ENCODE measurements at places on chromosomes 4 and X.

GRCh38 chrX:7283741-7284140 lies 135.8 kb upstream of the PUDP start:
- no peak for DNase-seq

- DNase-seq, result no peak
Measured at GRCh38 chr4:122842984-122843531, 16.4 kb downstream of the FGF2 start.

GRCh38 chrX:15853586-15854079 lies 980 bp downstream of the AP1S2 start:
- no peak for DNase-seq

DNA sequence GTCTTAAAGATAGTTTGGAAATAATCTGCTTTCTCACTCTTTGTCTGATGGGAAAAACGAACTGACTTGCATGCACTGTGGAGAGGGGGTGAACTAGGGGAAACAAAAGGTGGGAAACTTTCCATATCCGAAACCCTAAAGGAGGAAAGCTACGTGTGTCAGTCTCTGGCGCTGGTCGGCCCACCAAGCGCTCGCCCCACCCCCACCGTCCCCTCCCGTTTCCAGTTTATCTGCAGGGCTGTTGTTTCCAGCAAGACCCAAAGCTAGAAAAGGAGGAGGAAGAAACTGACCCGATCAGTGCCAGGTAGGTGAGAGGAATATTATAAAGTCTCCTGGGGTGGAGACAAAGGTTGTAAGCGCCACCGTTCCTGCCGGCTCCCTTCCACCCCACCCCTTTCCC lies 552 bp downstream of the TCEAL9 start:
- DNase-seq, result no peak

DNA sequence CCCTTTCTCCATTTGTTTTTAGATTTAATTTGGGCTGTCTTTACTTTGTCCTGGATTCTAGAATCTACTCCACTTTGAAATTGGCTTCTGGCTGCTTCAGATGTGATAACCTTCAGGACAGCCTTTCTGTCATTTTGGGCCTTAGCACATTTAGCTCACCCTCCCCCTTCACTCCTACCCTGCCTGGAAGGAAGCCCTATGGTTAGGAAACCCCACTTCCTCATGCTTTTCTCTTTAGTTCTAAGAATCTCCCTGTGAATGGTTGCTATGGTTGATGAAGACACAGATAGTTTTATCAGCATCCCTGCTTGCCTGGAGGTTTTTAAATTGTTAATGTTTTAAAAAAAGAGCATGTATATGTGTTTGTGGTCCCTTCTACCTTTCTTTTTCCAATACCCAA lies 100.7 kb upstream of the PTPN13 start:
- no peak for DNase-seq

DNA sequence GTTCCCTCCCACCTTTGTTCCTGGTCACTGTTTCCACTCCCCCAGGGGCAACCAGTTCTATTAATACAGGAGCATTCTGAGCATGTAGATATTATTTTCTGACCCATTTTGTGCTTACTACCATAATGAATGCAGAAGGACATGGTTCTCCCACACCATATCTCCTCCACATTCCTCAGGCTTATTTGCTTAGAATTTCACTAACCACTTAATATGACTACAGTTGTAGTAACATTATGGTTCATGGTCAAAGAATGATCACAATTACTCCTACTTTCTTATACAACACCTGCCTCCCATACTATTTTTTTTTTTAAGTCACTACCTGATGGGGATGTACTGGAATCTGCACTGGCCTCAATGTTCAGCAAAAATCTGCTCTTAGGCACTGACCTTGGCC lies 7.5 kb upstream of the FAM184B start:
- no peak for DNase-seq

GRCh38 chr4:15781427-15782095 lies 3.4 kb downstream of the CD38 start:
- no peak for DNase-seq

- DNase-seq, result no peak
Measured at GRCh38 chrX:45077748-45078424, 122.8 kb downstream of the DIPK2B start.

- DNase-seq, result no peak
Measured at GRCh38 chr4:37682701-37683401, 3.3 kb downstream of the RELL1 start.

DNA sequence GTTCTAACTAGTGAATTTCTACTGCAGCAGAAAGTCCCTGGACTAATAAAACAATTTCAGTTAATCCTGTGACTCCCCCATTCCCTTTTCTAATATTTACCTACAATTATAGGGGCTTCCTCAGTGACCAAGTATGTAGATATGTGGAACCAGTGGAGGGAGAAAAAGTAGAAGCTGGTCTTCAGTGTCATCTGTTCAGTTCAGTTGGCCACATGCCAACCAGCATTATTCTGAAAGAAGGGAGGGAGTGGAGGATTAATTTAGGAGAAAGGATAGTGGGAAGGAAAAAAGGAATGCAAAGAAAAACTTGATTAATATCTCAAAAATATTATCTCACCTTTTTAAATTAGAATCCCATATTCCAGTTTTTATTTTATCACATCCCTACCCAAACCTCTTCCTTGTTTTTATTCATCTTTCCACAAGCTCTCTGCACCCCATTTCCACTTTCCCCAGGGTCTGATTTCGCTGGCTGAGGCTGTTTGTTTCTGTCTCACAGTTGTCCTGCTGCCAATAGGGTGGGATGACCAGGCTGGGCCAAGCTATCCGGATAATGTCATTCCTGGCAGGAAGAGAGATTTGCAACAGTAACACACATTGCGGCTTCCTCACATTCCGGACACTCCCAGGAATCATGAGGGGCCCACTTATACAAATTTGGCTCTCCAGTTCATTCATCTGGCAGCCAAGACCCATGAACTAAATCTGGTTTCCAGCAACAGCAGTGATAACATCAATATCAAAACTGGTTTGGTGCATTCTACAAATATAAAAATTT lies 24.6 kb upstream of the ANTXR2 start:
- DNase-seq, result no peak

- DNase-seq, result no peak
Measured at GRCh38 chrX:148504506-148504905, 4.1 kb downstream of the AFF2 start.

- no peak for DNase-seq
Measured at GRCh38 chr4:8599657-8600056, 7.1 kb downstream of the CPZ start.

DNA sequence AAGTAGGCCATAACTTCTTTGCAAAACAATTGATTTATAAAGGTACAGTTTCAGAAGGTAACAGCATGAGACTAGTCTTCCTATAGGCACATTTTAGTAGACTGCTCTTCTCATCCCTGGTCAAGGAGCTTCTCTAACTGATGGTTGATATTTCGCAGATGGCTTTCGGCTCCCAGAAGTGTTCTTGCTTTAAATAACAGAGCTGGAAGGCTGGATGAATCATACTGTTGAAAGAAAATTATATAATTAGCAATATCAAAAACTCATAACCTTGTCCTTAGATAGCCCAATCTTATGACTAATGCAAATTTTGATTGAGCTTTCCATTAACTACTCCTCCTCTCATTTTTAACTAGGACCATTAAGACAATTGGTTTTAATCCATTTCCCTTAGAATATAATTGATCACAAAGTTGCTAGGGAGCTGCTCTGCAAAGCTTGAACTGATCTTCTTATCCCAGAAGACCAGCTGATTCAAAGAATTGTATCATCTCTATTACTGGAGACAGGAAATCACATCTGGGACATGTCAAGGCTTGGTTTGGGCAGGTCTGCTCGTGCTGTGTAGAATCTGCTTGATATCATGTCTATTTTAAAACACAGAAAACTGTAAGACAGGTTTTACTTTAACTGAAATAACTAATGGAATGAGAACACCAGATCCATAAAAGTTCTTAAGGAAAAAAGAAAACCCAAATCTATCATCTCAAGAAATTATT lies 38.6 kb downstream of the CENPU start:
- DNase-seq, result no peak

DNA sequence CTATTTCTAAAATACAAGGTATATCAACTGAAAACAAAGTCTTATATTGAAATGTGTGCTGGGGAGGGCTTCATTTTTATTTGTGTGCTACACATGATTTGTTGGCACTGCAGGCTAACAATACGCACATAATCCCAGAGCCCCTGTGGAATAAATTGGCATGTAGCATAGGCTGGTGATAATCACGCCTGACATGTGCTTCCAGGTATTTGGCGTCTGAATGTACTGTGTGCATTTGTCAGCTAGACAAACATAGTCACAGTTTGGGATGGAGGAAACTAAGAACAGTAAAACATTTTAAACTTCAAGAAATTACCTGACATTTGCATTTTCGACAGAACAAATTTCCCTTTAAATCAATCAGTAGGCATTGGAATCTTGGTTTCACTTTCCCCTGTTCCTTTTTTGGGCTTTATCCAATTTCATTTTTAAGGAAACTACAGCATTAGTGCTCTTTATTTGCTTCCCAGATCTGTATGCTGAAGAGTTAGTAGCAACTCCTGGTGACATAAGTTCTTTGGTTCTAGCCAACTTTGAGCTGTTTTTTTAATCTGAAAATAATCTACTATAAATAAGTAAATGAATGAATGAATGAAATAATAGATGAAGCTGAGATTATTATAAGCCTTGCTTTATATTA lies 472.3 kb downstream of the PDHA2 start:
- no peak for DNase-seq

GRCh38 chr4:127145006-127145540 lies 487.7 kb upstream of the INTU start:
- no peak for DNase-seq

- DNase-seq, result no peak
Measured at GRCh38 chr4:22720091-22720490, 27.4 kb downstream of the GBA3 start.

GRCh38 chr4:92455951-92456350 lies 152.2 kb downstream of the GRID2 start:
- DNase-seq, result no peak

- DNase-seq, result no peak
Measured at GRCh38 chr4:152719801-152720556, 40.2 kb upstream of the TMEM154 start.

GRCh38 chr4:112284662-112285411 lies 867 bp downstream of the TIFA start:
- DNase-seq, result no peak

DNA sequence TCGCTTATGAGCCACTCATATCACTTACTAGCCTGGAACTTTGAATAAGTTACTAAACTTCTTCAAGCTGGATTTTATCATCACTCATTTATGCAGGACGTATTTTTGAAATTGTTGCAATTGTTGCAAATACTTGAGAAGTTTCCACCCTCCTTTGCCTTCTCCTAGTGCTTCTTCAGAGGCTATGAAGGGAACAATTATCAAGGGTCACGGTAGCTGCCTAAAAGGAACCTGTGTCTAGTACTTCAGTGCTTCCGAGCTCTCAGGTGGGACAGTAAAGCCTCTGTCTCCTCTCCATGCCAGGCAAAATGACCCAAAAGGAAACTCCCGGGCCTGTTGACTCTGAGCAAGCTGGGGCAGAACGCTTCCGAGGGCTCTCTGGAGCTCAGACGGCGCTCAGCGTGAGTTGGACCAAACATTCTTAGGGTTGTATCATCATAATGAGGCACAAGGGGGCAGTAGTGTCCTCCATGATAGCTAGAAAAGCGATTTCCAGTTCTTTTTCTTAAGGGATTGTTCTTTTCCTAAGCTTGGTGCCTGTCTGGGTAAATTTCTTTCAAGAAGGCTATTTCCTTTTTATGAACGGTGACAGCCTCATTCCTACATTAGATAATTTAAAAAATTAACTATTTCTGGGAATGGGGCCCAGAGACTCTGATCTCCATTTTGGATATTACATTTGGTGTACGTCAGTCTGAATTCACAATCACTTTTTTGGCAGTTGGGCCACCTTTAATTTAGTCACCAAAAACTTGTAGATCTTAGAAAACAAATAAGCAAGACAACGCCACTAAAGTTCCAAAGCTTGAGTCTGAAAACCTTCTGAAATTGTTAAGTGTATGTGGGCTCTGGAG lies 73.1 kb downstream of the PACRGL start:
- peak; percentile 37 for DNase-seq

DNA sequence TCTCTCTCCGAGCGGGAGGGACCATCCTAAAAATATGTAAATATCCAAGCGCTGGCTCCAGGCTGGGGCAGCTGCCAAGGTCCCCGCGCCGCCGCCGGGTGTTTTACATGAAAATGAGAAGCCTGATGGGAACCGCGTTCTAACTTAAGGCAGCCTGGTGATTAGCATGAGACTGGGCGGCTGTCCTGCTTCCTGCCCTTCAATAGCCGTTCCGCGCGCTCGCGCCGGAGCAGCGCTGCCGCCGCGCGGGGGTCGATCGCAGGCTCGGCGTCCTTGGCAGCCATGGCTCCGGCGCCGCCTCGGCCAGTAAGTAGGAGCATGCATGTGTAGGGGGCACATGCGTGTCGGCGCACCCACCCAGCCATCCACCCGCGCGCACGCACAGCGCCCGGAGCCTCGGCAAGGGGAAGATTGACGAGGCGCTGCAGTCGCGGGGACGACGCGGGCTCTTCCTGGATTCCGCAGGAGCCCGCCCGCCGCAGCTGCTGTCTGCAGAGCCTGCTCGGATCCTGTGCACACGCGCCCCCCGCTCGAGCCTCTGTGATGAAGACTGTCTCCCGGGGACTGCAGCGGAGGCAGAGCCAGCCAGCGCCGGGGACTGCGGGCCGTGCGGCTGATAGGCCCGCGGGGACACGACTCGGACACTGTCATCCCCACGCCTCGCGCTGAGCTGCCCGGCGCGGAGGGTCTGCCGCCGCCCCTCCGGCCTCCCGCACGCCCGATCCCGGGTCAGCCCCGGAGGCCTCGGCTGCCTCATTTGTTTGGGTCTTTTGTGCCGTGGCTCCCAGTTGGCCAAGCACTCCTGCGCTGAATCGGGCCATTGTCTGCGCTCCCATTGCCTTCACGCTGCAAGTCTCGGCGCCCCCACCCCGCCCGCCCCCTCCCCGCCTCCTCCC lies 734 bp downstream of the STOX2 start:
- no peak for DNase-seq

DNA sequence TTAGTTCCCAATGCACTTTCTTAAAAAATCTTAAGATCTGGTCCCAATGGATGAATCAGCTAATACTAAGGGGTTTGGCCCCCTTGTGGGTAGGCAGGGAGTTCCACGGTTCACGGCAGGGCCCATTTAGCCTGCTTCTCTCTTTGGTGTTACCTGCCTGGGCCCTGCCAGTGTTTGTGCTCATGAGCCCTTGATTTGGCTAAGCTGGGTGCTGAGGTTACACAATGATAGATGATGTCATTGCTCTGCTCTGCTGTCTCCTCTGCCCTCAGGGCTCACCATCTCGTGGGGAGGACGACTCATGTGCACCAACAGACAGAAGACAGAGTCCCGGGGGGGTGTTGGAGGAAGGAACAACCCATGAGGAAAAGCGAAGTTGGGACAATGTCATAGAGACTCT lies 24.4 kb downstream of the RTL5 start:
- DNase-seq, result no peak

DNA sequence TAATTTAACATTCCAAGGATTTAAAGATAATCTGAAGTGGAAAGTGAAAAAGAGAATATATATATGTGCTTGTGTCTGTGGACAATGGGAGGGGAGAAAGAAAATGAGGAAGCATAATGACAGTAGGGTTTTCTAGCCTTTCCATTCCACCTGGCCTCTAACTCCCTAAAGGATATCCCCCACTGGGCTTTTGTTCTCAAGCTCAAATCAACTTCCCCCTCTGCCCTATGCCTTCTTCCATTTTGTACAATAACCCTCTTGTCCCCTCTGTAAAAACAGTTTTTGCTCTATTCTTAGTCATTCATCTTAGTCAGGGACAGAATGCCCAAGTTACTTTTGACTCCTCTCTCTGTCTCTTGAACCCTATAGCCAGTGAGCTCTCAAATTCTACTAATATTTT lies 23.6 kb downstream of the ANTXR2 start:
- no peak for DNase-seq

Measured in NCI-H187 (cell line).